ENCODE measurements at places on chromosomes 1 and 21. TPM values are rescaled to one million over a fixed set of nuclear protein-coding genes. Genes with fewer than 3 reads are reported as not detected.

GRCh38 chr1:55057270-55057955 is 18.1 kb downstream of the PCSK9 start:
- no peaks in the 10 kb centered on the region for H3K27me3 ChIP-seq
- no peak for DNase-seq
- H3K4me1 ChIP-seq, result no peaks in the 10 kb centered on the region
- no peak overlapping the region for H3K27ac ChIP-seq

DNA sequence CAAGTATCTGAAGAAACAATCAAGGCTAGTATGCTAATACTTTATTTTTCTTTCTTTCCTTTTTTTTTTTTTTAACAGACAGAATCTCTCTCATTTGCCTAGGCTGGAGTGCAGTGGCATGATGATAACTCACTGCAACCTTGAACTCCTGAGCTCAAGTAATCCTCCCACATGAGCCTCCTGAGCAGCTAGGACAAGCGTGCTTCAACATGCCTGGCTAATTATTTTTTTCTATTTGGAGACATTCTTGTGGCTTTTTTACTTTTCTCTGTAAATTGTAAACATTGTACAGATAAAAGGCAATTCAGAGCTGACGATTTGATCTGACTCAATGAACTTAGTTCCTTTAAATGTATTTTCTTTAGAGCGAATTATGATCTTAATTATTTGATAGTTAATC is 41.4 kb downstream of the CCDC18 start:
- H3K4me3 ChIP-seq, result no peak overlapping the region
- DNase-seq, result no peak
- H3K36me3 ChIP-seq, result peaks cover 15% of the 10 kb centered on the region
- no peaks in the 10 kb centered on the region for H3K27me3 ChIP-seq
- no peak overlapping the region for H3K27ac ChIP-seq

DNA sequence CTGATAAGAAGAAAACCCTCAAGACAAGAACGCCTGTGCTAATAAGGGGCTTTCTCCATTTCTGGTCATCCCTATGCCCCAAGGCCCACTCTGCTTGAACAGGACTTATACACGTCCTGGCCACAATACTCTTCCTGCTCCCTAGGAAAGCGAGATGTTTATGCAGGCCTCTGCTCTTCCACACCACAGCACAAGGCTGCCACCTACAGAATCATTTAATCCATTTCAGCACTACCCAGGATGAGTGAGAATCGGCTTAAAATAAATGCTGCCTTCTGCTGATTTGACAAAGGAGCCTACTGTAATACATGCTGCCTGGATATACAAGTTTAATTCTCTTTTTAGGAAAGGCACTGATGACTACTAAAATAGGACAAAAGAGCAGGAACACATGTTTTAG is 29.4 kb downstream of the FRRS1 start:
- no peaks in the 10 kb centered on the region for H3K4me1 ChIP-seq
- no peak overlapping the region for H3K4me3 ChIP-seq
- no peaks in the 10 kb centered on the region for H3K36me3 ChIP-seq
- H3K27me3 ChIP-seq, result no peaks in the 10 kb centered on the region
- H3K27ac ChIP-seq, result no peak overlapping the region
- peak; percentile 21 for DNase-seq

GRCh38 chr1:207964195-207964966 is 53.5 kb upstream of the CD34 start:
- H3K27me3 ChIP-seq, result no peaks in the 10 kb centered on the region
- H3K27ac ChIP-seq, result peak overlapping the region; percentile 23
- H3K36me3 ChIP-seq, result no peaks in the 10 kb centered on the region
- DNase-seq, result no peak
- H3K4me3 ChIP-seq, result peak overlapping the region; percentile 56

GRCh38 chr1:196723325-196724185 is 51.1 kb upstream of the CFHR3 start:
- no peak overlapping the region for H3K4me3 ChIP-seq
- H3K36me3 ChIP-seq, result no peaks in the 10 kb centered on the region
- H3K27ac ChIP-seq, result no peak overlapping the region

TRIM58 gene
- not detected for total RNA-seq

GRCh38 chr21:35489389-35489980 is 440.4 kb upstream of the RUNX1 start:
- no peak for DNase-seq
- no peak overlapping the region for H3K4me3 ChIP-seq
- no peak overlapping the region for H3K27ac ChIP-seq
- H3K4me1 ChIP-seq, result no peaks in the 10 kb centered on the region

DNA sequence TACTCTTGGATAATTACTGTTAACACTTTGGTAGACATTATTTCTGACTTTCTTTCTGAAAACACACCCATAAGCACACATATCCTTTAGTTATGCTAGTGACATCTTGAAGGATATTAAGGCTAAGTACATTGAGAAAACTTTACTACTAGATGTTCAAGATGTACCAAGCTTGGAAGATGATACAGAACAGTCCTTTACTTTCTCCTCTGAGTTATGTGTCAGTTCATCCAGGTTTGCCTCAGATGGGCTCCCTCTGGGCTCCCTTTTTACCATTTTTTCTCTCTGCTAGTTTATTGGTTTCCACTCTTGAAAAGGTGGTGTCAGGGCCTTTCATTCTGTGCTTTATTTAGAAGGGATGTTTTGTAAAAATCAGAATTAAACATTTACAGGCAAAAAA is 172.3 kb downstream of the S1PR1 start:
- H3K4me3 ChIP-seq, result no peak overlapping the region
- no peak overlapping the region for H3K27ac ChIP-seq
- no peaks in the 10 kb centered on the region for H3K27me3 ChIP-seq
- H3K4me1 ChIP-seq, result no peaks in the 10 kb centered on the region

GRCh38 chr1:1601564-1602303 is 1.8 kb upstream of the FNDC10 start:
- peaks cover 1% of the 10 kb centered on the region for H3K27me3 ChIP-seq
- no peak overlapping the region for H3K27ac ChIP-seq
- H3K4me1 ChIP-seq, result peaks cover 34% of the 10 kb centered on the region

GRCh38 chr1:55329808-55330432 is 114.8 kb upstream of the USP24 start:
- H3K27me3 ChIP-seq, result no peaks in the 10 kb centered on the region
- no peak overlapping the region for H3K4me3 ChIP-seq
- no peak overlapping the region for H3K27ac ChIP-seq
- no peaks in the 10 kb centered on the region for H3K4me1 ChIP-seq
- H3K36me3 ChIP-seq, result no peaks in the 10 kb centered on the region
- DNase-seq, result no peak

DNA sequence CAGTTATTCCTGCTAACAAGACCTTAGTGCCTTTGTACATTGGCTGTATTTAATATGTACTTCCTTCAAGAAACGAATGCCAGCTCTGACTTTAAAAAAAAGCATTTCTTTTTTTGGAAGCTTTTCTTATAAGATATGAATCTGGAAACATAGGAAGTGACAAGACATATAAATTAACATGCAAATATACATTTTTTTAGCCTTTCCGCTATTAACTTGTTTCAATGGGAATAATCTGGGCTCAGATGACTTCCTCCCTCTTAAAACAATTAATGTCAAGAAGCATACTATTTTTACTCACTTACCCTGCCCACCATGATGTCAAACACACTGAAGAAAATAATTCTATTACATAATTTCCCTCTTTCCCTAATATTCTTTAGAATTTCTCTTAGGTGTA is 1.4 kb downstream of the DENND1B start:
- H3K36me3 ChIP-seq, result no peaks in the 10 kb centered on the region
- H3K27ac ChIP-seq, result no peak overlapping the region
- no peaks in the 10 kb centered on the region for H3K27me3 ChIP-seq
- peaks cover 25% of the 10 kb centered on the region for H3K4me1 ChIP-seq
- no peak for DNase-seq

DNA sequence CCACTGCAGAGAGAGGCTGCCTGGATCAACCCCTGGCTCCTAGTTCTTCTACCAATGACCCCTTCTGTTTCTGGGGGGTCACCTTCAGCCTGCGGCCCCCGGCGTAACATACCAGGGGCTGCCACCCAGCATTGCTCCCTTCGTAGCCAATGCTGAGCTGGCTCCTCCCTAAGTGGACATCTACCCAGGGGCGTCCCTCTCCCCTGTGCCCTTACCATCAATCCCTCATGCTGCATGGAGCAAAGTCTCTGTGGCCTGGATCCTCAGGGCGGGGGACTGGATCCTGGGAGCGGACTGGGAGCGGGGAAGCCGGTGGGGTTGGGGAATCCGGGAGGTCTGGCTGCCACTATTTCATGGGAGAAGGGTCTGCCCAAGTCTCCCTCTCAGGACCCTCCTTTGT is 28.6 kb downstream of the TRIM67 start:
- 0 out of 2 replicates have a peak, but pooled peaks cover 2% of the 10 kb centered on the region for H3K4me1 ChIP-seq
- no peaks in the 10 kb centered on the region for H3K36me3 ChIP-seq
- DNase-seq, result no peak

DNA sequence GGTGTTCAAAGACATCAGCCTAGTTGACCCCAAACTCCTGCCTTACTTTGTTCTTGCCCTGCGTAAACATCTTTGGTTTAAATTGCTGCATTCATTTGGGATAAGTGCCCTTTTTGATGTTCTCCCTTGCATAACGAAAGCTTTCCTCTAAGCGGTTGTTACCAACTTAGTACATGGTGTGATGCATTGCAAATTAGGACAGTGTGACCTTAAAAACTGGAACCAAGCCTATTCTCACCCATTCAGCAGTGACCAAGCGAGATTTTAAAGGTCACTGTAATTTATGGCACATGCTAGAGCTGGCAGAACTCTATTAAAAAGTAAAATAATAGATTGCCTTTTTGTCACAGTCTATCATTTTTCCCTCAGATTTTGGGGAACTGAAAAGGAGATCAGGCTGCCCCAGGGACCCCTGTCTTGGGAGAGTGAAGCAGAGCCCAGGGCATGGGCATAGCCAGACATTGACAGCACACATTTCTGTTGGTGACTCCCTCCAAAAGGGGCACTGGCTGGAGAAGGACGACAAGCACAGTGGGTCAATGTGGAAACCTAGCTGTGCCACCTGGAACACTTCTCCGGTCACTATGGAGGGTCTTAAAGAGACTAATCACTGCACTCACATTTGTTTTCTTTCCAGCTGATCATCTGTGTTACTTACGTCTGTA is 63.9 kb downstream of the KCNK1 start:
- no peaks in the 10 kb centered on the region for H3K4me1 ChIP-seq
- H3K27ac ChIP-seq, result no peak overlapping the region
- H3K4me3 ChIP-seq, result no peak overlapping the region
- DNase-seq, result no peak
- H3K27me3 ChIP-seq, result no peaks in the 10 kb centered on the region
- H3K36me3 ChIP-seq, result no peaks in the 10 kb centered on the region

- H3K27ac ChIP-seq, result no peak overlapping the region
- peaks cover 18% of the 10 kb centered on the region for H3K36me3 ChIP-seq
- DNase-seq, result no peak
Measured at GRCh38 chr1:156560585-156561163, 11.7 kb downstream of the IQGAP3 start.

- no peak overlapping the region for H3K4me3 ChIP-seq
- no peak for DNase-seq
- no peak overlapping the region for H3K27ac ChIP-seq
- H3K4me1 ChIP-seq, result no peaks in the 10 kb centered on the region
- H3K27me3 ChIP-seq, result peaks cover 60% of the 10 kb centered on the region
Measured at GRCh38 chr1:157288492-157288891, 150.3 kb upstream of the ETV3 start.

RCOR3 gene
- 25.7 TPM for total RNA-seq

WNT2B gene
- 1.5 TPM for total RNA-seq

OR6K3 gene
- total RNA-seq, result not detected

LCE6A gene
- not detected for total RNA-seq

LCE1E gene
- total RNA-seq, result not detected

CLCA2 gene
- not detected for total RNA-seq

OR2AK2 gene
- total RNA-seq, result not detected

- peak overlapping the region; percentile 57 for H3K4me3 ChIP-seq
- DNase-seq, result peak; percentile 48
- H3K4me1 ChIP-seq, result peaks cover 5% of the 10 kb centered on the region
- H3K27me3 ChIP-seq, result peaks cover 4% of the 10 kb centered on the region
- no peaks in the 10 kb centered on the region for H3K36me3 ChIP-seq
Measured at GRCh38 chr21:33127154-33127867, 57.4 kb downstream of the OLIG1 start.

FCRL3 gene
- not detected for total RNA-seq

KRTAP20-4 gene
- total RNA-seq, result not detected

DNA sequence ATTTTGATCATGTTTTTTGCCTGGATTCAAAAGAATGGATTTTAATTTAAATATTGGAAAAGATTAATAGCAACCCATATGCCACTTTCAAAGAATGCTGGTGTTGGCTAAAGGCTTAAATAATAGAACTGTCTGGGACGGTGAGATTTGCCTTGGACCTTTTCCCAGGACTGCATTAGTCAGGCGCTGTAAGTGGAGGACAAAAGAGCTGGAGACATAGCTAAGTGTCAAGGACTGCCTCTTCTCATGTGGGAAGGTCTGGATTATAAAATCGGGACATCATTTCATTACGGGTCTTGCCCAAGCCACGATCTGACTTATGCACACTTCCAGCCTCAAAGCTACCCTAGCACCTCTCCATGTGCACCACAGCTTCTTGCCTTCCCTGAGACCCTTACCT is 458.5 kb upstream of the DEPDC1 start:
- no peak for DNase-seq
- no peak overlapping the region for H3K4me3 ChIP-seq
- H3K4me1 ChIP-seq, result no peaks in the 10 kb centered on the region
- no peaks in the 10 kb centered on the region for H3K36me3 ChIP-seq
- no peak overlapping the region for H3K27ac ChIP-seq
